CD14-positive monocyte (primary cell): ENCODE measurements at places on chromosomes 3 and 15. TPM values are rescaled to one million over a fixed set of nuclear protein-coding genes. Genes with fewer than 3 reads are reported as not detected.

Gene HIGD2B
- not detected in 2 replicates for polyA plus RNA-seq

Gene CCR9
- polyA plus RNA-seq: not detected

Gene CHRM5
- polyA plus RNA-seq: not detected

Gene TGM5
- polyA plus RNA-seq: not detected

Gene DUOXA2
- not detected for polyA plus RNA-seq
